ENCODE measurements at places on chromosomes 7 and 10. TPM values are rescaled to one million over a fixed set of nuclear protein-coding genes. Genes with fewer than 3 reads are reported as not detected.

Gene TMEM130
- total RNA-seq, result 0.52 TPM

Gene CHRM2
- total RNA-seq, result not detected

Gene DPYSL4
- 19.3 TPM for total RNA-seq

Gene DNAH11
- total RNA-seq, result 0.21 TPM

Gene CPN1
- total RNA-seq, result 0.28 TPM

Gene ZNF804B
- total RNA-seq, result not detected

Gene PALD1
- total RNA-seq, result 8.5 TPM

Gene STAMBPL1
- total RNA-seq, result 31.2 TPM

Gene MMP21
- total RNA-seq, result not detected

Gene DHX32
- 39.9 TPM for total RNA-seq

Gene PKD1L1
- total RNA-seq, result 0.02 TPM

Gene SAP25
- total RNA-seq, result 0.80 TPM

Gene ENTPD1
- 0.17 TPM for total RNA-seq

Gene PDK4
- 9.4 TPM for total RNA-seq
